Effector memory CD8-positive, alpha-beta T cell (primary cell): ENCODE measurements at places on chromosomes 1 and 21.

DNA sequence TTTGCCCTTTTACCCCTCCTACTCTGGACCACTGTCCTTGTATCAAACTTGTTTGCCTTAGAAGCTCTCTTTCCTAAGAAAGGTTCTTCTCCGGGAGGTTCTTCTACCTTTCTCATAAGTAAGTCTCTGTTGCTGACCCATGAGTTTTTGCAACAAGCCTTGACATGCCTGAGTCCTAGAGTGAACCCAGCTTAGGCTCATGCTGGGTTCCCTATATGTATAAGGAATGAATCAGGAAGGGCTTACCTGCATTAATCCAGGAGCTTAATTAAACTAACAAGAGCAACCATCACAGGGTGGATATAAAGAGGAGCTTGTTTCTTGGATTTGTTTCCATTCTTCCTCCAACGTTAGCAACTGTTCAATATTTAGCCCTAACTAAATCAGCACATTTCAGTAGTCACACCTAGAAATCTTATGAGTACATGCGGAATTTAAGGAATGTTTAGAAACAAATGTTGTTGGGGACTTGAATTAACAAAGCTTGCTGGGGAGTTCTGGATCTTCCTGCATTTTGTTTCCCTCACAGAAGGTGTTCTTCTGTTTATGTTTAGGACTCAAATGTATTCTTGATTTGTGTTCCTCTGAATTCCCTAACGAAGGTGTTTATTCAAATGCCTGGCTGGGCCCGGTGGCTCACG lies 64.3 kb upstream of the RAB3GAP2 start:
- DNase-seq, result no peak

DNA sequence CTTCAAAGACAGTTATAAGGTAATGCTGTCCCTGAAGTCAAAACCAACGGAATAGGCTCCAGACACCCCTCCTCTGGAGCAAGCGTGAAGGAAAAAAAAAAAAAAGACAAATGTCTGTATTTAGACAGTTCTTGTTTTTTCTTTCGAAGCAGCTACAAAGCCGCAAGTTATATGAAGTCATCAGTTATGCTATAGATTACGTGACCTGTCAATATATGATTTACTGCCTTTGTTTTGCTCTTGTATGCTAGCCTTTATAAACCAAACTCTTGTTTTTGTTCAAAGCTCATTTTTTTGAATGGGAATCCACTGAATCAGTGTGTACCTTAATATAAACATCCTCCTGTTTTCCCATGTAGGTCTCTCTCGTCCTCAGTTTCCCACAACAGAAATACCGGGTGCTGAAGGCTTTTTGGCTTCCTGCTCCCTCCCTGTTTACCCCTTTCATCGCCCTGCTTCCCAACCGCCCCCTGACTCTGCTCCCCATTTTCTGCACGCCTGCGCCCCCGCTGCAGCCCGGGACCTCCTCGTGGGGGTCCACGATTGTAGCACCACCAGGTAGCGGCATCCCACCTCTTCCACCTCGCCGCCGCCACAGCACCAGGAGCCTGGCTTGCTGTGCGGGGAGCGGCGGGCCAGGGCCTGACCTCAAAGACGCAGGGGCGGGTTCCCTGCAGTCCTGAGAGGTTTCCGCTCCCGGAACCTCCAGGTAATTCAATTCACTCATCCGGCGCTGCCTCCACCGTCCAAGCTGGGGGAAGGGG lies 5.2 kb upstream of the ZNF678 start:
- DNase-seq, result no peak

DNA sequence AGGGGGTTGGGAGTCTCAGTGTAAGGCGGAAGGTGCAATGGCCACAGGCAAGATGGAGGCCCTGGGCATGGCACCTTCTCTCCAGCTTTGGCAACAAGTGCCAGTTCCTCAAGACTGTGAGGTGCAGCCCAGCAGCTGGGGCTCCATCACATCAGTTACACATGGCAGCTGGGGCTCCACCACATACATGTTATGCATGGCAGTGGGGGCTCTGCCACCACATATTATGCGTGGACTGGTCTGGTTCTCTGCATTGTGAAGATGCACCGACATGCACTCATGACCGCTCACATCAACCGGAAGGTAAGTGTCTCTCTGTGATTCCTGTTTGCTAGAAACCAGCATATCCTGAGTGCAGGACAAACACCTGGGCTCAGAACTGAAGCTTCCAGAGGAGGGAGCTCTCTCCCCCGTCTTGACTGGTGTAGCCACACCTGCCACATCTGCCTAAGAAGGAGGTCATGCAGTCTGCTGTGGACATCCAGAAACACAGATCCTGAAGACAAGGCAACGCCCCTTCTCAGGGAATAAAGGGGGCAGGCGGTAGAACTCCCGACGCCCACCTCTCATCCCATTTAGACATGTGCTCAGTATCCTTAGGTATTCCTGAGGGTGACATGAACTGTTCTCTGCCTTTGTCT lies 104.1 kb upstream of the TMPRSS2 start:
- no peak for DNase-seq

DNA sequence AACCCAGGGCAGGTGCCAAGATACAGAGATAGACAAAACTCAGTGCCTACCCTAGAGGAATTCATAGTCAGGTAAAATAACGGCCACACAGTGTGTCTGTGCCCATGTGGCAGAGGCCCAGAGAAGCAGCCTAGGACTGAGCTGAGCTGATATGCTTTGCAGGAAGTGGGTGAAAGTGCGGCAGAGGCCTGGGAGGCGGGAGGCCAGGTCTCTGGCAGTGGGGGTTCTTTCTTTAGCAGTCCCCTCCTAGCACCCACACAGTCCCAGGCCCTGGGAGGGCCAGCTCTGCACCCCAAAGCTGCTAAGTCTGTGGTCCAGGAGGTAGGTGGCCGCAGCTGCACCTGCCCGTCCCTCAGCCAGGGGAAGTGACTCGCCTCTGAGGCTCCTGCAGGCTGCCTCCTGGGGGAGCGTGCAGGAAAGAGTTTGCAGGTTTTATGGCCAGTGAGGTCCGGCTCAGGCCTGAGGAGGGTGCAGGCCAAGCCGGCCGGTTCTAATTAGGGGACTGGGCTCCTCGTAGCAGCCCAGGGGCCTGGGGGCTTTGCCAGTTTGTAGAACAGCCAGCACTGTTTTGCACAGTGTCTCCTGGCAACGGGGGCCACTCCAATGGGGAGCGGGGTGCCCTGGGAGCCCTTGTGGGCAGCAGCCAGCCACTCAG lies 107.9 kb downstream of the SPSB1 start:
- no peak for DNase-seq

DNA sequence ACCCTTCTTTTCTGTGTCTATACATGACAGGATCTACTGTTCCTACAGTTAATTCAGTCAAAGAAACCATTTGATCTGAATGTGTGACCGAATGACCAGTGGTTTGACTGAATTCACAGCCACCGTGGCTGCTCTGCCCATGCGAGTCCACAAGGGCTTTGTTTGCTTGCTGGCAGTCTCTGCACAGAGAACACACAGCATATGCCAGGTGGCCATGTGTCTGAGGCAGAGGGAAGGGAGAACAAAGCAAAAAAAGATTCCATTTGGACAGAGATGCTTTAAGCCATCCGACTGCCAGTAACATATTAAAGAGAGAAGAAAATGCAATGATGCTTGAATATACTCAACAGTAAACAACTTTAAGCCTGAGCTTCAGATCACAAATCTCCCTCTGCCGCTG lies 737.8 kb upstream of the CXADR start:
- no peak for DNase-seq

- DNase-seq, result no peak
These were observed 299.1 kb upstream of the DUSP10 start for GRCh38 chr1:222040955-222041354.

GRCh38 chr1:241419986-241420385 lies 63.0 kb upstream of the RGS7 start:
- no peak for DNase-seq

GRCh38 chr1:246978281-246978680 lies 29.6 kb downstream of the ZNF695 start:
- no peak for DNase-seq

- no peak for DNase-seq
These were observed 190.2 kb downstream of the RASAL2 start for GRCh38 chr1:178284058-178284457.

DNA sequence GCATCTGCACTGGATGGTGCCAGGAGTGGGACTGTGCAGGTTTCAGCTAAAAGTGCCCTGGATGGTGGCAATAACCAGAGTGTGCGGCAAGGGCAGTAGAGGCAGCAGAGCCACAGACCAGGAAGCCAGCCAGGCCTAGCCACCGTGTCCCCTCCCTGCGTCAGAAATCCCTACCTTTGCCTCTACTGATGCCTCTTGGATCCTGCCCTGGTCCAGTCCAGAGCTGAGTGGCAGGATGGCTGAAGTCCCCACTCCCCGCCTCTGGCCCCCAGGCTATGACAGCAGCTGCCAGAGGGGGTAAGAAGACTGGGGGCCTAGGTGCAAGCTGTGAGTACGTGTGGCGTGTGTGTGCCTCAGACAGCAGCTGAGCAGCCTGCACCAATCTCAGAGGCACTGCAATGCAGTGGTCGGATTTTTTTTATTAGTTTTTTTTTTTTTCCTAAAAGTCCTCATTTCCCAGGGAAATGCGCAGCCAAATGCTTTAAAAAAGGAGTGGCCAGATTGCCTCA lies 51.9 kb downstream of the SYT2 start:
- DNase-seq, result no peak
